Stimulated activated CD8-positive, alpha-beta memory T cell treated with anti-CD3 and anti-CD28 coated beads, Interleukin-12 subunit alpha, Interleukin-12 subunit beta, amount 100 ng/mL, for 1 hour (primary cell): ENCODE measurements at places on chromosomes 3 and 15.

DNA sequence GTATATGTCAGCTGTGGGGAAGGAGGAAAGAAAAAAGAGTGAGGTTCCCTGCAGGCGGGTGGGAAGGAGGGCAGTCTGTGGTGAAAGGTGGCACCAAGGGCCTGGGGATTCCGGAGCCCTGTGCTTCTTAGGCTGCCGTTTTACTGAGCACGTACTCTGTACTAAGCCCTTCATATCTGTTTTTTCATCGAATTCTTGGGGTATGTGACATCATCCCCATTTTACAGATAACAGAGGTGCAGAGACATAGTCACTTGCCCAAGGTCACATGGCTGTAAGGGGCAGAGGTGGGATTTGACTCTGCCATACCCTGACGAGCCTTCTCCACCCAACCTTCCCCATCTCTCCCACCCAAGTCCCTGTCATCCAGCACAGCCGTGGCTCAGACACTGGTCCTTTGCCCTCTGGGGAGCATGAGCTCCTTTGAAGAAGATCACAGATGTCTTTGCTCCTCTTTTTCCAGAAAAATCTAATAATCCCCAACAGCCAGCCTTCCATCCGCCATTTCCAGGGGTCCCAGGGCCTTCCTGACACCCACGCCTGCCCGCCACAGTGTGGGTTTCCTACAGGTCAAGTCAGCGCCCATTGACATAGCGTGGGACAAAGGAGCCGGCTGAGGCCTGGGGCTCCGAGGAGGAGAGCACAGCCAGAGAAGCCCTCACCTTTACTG lies 24.2 kb downstream of the CYP11A1 start:
- no peak for DNase-seq

GRCh38 chr15:85477730-85478129 lies 97.3 kb downstream of the AKAP13 start:
- no peak for DNase-seq

GRCh38 chr3:66299891-66300290 lies 79.1 kb downstream of the SLC25A26 start:
- DNase-seq: no peak

GRCh38 chr3:145266368-145266767 lies 894.6 kb downstream of the PLOD2 start:
- no peak for DNase-seq

DNA sequence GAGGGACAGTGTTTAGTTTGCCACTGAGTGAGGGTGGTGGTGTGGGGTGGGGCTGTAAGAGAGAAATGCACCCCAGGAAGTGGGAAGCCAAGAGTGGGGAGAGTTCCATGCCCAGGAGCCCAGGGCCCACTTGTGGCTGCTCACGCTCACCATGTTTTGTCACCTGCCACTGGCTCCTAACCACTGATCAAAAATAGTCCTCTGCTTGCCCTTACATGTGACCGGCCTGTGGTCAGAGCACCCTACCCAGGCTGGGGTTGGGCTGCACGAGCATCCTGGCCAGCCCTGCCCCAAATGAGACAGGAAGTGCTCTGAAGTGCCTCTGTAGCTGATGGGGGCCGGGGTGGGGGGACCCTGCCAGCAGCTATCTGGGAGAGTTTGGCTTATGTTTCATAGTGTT lies 216.3 kb downstream of the RPLP1 start:
- peak; percentile 4 for DNase-seq

DNA sequence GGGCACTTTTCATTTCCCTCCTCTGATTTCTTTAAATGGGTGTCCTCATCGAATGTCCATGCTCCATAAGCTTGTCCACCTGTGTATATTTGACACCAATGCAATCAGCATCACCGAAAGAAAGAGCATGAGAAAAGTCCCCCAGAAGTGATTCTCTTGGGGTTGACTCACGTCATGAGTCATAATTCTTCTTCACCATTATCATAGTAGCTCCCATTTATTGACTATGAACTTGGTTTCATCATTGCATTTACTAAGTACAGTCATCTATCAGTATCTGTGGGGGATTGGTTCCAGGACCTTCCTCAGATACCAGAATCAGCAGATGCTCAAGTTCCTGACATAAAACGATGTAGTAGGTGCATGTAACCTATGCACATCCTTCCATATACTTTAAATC lies 372.5 kb upstream of the CFAP20DC start:
- no peak for DNase-seq

DNA sequence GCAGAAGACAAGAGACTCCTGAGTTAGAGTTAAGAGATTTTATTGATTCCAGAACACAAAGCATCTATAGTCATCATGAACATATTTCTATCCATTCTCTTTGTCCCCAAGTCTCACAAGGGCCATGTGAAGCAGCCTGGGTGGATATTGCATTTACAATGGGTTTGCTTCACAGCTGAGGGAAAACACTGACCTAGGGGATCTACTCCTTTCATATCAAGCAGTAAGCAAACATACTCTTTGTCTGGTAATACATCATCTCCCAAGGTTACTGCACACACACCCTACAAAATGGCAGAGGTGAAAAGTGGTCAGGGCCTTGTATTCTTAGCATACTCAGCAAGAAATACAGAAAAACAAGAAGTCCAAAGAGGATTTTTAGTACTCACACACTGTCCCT lies 267.7 kb upstream of the BCHE start:
- no peak for DNase-seq

DNA sequence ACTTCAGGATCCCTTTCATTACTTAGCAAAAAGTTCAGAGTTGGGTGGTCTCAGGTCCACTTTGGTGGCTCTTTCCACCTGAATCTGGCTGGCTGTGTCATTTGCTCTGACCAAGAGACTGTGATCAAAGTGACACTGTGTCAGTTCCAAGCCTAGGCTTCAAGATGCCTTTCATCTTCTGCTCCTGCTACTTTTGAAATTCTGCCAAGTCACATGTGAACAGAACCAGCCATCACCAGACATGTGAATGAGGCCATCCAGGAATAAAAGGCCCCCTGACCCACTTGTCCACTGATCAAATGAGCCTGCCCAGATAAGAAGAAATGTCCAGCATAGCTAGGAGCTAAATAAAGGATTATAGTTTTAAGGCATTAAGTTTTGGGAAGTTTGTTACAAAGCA lies 132.2 kb downstream of the OSBPL10 start:
- DNase-seq: no peak

- DNase-seq: no peak
These were observed 21.2 kb upstream of the LMOD3 start for GRCh38 chr3:69143612-69144011.

DNA sequence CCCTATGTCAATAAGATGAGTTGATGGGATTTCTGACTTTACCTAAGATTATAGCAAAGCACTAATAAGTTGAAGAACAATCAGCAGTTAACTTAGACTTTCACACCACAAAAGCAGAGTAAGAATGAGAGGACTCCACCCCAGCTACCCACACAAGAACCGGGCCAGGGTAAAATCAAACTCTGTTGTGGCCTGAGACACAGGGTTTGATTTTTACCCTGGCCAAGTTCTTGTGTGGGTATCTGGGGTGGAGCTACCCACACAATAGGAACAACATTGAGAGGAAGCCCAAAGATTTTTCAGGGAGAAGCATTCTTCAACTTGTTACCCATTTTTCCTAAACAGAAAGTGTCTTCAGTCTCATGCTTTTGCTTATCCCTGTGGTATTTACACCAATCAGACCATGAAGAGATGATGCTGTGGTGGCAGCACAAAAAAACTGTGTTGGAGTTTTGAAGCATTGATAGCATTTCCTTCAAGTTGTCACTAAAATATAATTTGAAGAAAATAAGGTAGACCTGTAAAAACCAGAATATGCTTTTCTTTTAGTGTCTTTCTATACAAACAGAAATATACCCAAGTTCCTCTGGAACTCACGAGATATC lies 25.6 kb downstream of the CPOX start:
- no peak for DNase-seq

DNA sequence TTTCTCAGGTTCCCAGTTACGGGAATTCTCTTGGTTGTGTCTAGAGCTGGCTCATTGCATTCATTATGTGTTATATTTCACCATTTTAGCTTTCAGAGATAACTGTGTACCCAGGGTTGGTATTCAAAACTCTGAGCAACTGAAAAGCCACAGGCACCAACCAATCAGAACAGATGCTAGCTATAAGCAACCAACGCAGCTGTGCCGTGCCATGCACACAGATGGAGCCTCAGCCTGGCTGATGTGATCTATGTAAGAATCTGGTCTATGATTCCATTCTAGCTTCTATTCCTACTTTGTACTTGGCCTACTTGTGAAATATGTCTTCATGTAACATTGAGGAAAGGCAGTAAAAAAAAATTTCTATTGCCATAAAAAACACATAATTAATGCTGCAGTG lies 95.0 kb upstream of the CCDC80 start:
- DNase-seq: no peak

- no peak for DNase-seq
These were observed 610.5 kb upstream of the ZNF385D start for GRCh38 chr3:22361521-22361920.

- DNase-seq: no peak
These were observed 37.7 kb downstream of the CCR4 start for GRCh38 chr3:32989171-32989570.

DNA sequence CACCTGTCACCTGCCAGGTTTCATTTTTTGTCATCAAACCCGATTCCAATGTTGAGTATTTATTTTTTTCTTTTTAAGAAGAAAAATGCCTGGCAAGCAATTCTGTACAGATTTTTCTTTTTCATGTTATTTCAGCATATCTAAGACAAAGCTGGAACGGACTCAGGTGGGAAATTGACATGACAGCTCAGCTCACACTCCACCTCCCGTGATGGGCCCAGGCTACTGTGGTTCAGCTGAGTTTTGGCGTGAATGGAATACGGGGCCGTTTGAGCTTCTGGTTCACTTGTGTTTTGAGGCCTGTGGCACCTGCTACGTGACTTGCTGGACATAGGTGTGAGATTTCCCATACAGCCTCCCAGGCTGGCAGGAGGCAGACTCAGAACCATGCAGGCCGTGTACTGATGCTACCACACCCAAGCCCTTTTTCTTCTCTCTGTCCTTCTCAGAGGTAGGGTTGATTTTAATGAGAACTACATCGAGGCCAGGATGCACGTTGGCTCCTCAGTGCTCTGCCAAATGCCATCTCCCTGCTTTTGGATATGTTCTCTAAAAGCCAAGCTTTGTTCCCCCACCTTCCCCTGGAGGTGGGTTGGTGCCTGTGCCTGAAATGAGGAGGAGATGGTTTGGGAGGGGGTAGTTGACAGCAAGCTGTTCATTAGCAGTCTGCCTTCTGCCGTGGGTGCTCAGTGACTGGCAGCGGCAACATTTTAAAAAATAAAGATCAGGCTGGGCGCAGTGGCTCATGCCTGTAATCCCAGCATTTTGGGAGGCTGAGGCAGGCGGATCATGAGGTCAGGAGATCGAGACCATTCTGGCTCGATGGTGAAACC lies 48.7 kb downstream of the TRAK1 start:
- no peak for DNase-seq

DNA sequence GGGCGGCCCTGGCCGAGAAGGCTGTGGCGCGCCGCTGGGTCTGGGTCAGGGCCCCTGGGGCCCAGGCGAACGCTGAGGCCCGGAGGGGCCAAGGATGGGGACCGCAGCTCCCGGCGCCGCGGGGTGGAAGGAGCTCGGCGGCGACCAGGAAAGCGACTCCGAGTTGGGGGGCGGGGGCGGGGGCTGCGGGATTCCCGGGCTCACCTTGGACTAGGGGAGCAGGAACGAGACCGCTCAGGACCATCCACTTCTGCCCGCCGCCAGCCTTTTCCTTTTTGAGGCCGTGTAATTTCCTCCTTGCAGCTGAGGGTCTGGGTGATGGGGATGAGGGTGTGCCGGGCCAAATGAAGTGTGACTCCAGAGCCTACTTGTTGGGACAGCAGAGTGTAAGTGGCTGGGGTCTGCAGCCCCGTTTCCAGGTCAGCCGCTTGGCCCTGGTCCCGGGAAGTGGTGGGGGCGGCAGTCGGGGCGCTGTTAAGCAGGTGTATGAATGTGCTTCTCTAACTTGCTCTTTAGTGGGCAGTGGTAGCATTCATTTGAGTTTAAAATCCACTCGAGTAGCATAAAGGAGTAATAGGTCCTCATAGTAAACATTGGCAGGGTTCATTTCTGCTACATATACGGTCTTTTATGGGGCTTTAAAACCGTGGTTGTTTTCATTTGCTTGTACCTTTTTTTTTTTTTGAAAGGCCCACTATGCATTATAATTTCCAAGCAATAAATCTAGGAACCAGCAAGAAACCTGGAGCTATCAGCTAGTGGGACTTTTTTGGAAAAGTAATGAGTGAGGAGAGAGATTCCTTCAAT lies 717 bp downstream of the PXK start:
- no peak for DNase-seq

GRCh38 chr3:43531835-43532234 lies 90.0 kb downstream of the ANO10 start:
- DNase-seq: no peak

GRCh38 chr15:33126559-33127290 lies 67.8 kb downstream of the FMN1 start:
- peak; percentile 47 for DNase-seq

DNA sequence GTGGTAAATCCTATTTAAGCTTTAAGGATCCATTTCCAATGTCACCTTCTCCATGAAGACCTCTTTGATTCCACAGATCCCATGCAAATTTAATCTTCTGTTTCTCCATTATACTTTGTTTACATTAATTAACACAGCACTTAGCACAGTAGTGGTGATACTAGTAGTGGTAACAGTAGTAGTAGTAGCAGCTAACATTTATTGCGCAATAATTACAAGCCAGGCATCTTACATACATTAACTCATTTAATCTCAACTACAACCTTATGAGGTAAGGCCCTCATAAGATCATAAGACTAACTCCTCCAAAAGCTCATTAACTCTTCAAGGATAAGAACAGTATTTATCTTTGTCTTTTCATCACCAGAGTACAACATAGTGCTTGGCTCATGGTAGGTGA lies 54.8 kb upstream of the FSIP1 start:
- no peak for DNase-seq

DNA sequence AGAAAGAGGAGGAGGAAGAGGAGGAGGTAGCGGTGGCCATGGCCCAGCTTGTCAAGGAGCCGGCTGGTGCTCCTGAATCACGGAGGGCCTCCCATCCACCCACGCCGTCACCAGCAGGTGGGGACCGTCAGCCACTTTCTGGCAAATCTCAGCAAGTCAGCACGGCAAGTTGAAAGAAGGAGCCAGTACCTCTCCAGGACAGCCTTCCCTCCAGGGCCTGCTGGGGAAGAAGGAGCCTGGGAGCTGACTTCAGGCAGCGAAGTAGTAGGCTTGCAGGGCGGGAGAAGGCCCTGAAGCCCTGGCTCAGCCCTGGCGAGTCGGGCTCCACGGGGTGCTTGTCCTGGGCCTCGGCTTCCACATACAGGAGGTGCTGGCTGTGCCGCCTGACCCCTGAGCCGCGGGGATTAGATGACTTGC lies 99.2 kb upstream of the TRPM1 start:
- DNase-seq: peak; percentile 48

GRCh38 chr15:77907824-77908751 lies 169.4 kb downstream of the TBC1D2B start:
- peak; percentile 14 for DNase-seq
